ENCODE measurements at places on chromosomes 4 and X. TPM values are rescaled to one million over a fixed set of nuclear protein-coding genes. Genes with fewer than 3 reads are reported as not detected.

The HTN1 gene
- polyA plus RNA-seq, result not detected

The LYAR gene
- polyA plus RNA-seq, result 18.8 TPM

The CHRDL1 gene
- 11.0 TPM for polyA plus RNA-seq

The FAM47E gene
- polyA plus RNA-seq, result 10.4 TPM

The TMPRSS11B gene
- polyA plus RNA-seq, result not detected

All from right renal cortex interstitium (tissue), 3 donors.